ENCODE measurements at places on chromosomes 7 and 10.

- DNase-seq = peak; percentile 25
Measured at GRCh38 chr7:132249256-132249971, 326.9 kb downstream of the PLXNA4 start.

DNA sequence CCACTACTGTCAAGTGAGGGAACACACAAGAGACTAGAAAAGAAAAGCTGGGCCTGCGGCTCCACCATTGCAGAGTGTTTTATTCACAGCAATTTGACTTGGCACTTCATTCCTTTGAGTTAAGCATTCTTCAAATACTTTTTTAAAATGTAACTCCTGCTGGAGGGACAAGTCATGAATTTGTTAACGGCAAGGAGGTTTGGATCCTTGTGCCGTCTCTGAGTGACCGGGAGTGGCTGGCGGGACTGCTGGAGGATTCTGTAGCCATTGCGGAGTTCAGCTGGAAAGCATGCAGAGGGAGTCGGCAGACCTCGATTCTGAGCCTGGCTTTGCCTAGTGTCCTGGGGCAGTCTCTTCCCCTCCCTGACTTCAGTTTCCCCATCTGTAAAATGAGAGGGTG is 9.8 kb downstream of the HSPA12A start:
- DNase-seq = no peak

GRCh38 chr7:77811516-77812289 is 13.1 kb downstream of the PHTF2 start:
- no peak for DNase-seq

DNA sequence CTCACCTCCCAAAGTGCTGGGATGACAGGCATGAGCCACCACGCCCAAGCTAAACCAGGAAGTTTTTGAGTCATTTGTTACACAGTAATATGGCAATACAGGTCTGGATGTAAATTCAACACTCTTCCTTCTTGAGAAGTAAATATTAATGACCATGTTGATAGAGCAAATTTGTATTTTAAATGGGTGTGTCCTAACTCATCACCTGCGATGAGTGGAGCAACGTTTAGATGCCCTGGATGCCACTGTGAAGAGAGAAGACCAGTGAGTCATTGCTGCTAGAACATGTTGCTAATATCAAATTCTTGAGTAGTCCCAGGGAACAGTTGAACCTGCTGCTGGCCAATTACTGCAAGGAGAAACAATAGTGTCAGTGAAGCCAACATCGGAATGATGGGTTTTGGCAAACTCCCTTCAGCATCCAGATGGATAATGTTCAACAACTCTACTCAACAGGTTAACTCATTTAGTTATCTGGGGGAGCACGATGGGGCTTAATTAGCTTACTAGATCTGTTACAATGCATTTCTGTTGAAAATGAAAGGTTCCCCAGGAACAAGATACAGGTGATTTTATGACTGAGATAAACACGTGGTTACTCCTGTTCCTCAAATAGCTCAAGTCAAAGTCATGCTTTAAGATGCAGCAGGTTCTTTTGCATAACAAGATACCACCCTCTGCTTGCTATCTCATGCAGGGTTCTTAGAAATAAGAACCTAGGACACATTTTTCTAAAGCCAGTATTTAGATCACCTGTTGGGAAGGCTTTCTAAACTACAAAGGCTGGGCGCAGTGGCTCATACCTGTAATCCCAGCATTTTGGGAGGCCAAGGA is 146.8 kb downstream of the CALN1 start:
- no peak for DNase-seq

- DNase-seq = no peak
Measured at GRCh38 chr10:47423476-47423875, 39.4 kb upstream of the ZNF488 start.

DNA sequence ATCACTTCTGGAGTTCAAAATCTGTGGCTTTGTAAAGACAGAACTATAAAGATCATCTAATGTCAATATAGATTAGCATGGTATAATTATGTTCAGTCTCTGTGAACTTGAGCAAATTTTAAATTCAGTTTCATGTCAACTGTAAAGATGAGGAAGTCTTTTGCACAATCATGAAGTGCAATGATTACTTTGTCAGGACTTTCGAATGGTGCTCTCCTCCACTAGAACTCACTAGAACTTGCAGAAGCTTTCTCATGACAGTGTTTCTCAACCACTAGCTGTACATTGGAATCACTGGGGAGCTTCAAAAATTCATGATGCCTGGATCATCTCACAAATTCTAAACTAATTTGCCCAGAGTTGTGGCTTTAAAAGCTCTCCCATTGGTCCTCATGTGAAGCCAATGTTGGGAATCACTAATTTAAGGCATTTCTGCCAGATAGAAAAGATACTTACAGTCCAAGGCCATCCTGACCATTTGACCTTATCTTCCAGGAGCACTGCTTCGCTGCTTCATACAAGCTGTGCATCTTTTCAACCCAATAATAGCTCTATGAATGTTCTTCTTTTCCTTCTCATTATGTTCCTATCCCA is 12.9 kb downstream of the OR2AE1 start:
- no peak for DNase-seq

DNA sequence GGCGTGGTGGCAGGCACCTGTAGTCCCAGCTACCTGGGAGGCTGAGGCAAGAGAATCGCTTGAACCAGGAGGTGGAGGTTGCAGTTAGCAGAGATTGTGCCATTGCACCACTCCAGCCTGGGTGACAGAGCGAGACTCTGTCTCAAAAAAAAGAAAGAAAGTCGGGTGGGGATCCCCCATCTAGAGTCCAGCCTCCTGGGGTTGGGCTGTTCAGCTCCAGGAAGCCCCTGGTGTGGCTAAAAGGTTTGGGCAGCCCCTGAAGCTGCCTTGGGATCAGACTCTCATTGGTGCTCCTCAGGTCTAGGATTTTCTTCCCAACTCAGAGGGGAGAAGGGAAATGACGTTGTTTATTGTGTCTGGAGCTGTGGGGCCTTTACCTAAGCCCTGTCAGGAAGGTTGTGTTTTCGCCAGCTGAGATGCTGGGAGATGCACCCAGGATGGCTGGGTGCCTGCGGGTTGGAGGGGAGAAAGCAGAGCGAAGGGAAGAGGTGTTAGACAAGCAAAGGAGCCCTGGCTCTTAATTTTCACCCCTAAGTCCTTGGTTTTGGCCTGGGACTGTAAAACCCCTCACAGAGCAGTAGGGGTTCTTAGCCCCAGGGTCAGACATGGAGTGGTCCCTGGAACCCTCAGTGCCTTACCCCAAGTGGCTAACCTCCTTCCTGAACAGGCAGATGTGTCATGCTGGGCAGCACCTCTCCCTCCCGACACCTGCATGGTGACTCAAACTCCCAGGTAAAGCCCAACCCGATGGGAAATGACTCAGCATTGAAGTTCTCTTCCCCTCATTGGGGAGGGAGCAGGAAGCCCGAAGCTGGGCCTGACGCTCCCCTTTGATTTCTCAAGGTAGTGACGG is 21.1 kb downstream of the PLAU start:
- peak; percentile 64 for DNase-seq

- DNase-seq = no peak
Measured at GRCh38 chr10:131020775-131021174, 290.7 kb downstream of the TCERG1L start.

DNA sequence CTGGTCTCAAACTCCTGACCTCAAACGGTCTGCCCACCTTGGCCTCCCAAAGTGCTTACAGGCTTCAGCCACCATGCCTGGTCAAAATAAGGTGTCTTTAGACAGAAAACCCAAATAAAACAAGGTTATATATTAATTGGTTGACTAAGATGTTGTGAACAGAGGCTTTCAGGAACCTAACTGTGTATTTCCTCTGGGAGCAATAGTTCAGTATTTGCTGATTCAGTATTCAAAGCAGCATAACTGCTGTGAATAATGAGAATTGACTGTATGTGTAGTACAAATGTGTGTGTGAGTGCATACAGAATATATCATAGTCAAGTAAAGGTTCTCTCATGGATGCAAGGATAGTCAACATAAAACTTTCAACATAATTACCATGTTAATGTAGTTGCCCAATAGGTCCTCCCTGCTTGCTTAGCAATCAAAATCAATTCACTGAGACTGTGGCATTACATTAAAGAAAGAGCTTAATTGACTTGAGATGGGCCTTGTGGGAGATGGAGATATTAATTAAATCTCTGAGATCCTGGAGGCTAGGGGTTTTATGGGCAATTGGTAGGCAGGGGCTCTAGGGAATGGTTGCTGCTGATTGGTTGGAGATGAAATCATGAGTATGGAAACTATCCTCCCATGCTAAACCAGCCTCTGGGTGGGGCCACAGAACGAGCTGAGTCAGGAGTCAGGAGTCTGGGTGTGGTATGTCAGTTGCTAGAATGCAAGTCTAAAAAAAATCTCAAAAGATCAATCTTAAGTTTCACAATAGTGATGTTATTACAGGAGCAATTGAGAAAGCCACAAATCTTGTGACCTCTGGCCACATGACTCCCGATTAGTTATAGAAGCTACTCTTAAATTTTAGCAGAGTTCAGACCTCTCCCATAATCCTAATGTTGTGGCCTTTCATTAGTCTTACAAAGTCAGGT is 162.7 kb downstream of the AKR1D1 start:
- DNase-seq = no peak

GRCh38 chr10:30701451-30702173 is 72.1 kb upstream of the LYZL2 start:
- DNase-seq = peak; percentile 80

DNA sequence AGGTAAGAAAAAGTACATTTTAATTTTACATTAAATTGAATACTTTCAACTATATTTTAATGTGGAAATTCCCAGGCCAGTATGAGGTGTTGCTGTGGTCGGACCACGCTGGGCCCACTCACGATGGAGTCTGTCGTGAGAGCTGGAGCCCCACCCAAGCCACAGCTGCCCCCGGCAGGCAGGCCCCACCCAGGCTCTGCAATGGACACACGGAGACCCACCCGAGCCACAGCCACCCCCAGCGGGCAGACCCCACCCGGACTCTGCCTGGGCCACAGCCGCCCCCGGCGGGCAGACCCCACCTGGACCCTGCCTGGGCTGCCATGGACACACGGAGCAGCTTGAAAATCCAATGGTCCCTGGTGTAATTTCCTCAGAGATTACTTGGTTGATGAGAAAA is 141.3 kb downstream of the PTPRN2 start:
- no peak for DNase-seq

DNA sequence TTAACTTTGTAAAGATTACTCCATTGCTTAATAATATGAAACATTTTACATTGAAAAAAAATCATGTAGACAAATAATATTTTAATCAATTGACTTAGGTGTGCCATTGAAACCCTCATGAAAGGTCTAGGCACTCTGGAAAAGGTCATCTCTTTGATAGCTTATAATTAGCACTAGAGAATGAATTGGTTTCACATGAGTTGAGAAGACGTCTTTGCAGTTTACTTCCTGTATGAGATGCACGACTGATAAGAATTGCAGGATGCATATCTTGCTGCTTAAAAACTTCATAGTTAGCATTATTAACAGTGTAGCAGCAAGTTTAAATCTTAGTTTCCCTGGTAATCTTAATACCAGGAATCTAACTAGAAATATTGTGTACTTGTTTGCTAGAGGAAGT is 614.2 kb upstream of the COBL start:
- no peak for DNase-seq

DNA sequence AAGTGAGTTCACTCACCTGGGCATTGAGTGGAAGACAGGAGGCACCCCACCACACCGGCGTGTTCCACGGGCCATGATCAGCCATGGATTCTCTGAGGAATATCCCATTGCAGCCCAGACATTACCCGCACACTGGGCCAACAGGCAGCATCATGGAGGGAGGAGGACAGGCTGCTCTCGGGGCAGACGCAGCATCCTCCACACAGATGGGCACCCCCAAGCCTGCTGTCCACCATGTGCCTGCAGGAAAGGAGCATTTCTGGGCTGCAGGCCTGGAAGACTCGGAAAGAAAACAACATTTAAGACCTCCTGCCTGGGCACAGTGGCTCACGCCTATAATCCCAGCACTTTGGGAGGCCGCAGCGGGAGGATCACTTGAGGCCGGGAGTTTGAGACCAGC is 71.0 kb upstream of the SH2B2 start:
- DNase-seq = no peak

- DNase-seq = no peak
Measured at GRCh38 chr10:34768261-34768971, 46.7 kb downstream of the PARD3 start.

GRCh38 chr7:95808396-95808795 is 36.0 kb downstream of the DYNC1I1 start:
- DNase-seq = no peak

DNA sequence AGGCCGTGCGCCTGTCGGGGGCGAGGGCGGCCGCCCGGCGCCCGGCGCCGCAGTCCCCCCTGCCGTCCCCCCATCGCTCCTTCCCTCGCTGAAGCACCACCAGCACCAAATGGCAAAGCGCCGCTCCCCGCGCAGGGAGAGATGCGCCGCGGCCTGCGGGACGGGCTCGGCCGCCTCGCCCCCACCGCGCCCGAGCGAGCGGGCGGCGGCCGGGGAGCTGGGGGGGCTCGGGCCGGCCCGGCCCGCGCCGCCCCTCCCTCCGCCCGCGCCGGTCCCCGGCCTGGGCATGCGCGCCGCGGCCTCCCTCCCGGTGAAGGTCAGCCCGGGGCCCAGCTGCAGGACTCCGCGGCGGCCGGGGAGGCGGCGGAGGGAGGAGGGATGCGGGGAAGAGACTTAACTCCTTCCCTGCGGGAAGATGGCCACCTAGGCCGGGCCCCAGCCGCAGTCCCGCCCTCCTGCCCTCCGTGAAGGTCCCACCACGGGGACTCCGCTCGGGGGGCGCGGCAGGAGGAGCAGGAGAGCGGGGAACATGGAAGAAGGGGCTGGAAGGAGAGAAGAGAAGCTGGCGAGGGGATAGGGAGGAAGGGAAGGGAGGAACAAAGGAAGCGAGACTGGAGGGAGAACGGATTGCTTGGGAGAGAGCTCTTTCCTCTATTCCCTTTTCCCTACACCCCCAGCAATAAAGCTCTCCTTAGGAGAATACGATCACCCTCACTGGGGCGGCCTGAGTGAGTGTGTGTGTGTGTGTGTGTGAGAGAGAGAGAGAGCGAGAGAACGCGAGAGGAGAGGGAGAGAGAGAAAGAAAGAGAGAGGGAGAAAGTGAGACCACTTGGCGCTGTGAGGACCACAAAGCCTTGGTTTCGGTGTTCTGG is 3.4 kb upstream of the SMARCD3 start:
- no peak for DNase-seq

DNA sequence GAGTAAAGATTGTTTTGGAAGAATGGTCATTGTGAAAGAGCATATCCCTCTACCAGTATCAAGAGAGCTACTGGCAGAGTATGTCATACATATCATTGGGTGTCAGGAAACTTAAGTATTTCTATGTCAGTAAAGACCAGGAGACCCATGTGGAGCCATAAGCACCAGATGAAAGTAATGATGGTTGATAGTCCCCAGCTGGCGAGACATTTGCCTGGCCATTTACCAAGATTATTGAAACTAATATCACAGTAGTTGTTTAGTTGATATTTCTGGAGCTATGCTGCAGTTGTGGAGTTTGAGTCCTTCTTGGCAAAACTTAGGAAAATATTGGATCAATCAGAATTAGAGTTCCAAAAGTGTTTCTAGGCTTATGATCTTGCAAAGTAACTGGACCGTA is 114.8 kb downstream of the SNX10 start:
- DNase-seq = no peak

GRCh38 chr10:97080051-97080776 is 105.5 kb downstream of the SLIT1 start:
- no peak for DNase-seq

- DNase-seq = no peak
Measured at GRCh38 chr7:29968683-29969395, 20.8 kb downstream of the SCRN1 start.

DNA sequence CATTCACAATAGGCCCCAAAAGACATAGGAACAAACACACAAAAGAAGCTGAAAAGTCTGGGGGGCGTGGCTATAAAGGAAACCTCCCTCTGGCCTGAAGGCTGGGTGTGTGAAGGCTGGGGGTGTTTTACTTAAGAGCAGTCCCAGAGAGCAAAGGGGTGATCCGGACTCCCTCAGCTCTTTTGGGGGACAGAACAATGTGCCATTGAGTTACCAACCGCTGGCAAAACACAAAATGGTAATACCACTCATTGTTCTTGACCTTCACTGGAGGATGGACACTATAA is 189.0 kb downstream of the COBL start:
- no peak for DNase-seq
